ENCODE measurements at places on chromosomes 16 and 17.

DNA sequence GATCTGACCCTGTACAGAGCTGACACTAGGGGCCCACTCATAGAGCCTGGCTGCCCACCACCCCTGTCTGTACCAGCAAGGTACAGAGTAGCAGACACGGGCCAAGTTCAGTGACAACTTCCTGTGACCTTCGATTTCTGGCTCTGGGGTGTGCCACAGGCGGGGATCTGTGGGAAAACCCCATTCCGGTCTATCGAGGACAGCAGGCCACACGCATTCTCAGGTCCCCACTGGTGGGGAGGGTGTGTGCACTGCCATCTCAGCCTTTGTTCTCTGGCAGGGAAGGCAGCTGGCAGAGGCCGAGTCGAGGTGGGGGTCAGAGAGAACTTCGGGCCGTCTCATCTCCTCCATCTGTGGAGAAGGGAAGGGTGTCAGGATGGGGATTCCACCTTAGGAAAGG is 10.0 kb downstream of the NLE1 start:
- DNase-seq, result no peak

GRCh38 chr17:17348872-17349723 is 45.9 kb downstream of the NT5M start:
- DNase-seq, result no peak

GRCh38 chr17:69710926-69711325 is 296.4 kb downstream of the MAP2K6 start:
- DNase-seq, result no peak

DNA sequence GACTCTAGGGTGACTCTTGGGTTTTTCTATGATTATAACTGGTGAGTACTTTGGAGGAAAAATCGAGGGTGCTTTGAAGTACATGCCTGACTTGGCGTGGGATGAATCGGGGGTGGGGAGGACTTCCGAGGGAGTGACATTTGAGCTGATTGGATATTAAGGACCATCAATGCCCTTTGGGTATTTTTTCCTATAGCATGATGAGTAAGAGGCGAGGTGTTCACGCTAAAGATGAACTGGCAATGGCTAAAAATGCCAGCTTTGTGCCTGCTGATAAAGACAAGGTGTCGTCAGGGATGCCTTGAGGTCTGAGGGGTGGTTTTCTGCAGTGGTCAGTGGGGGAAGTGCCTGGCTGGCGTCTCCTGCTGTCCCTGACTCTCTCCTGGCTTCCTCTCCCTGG is 25.3 kb downstream of the USP43 start:
- DNase-seq, result no peak

- DNase-seq, result no peak
These were observed 29.8 kb downstream of the TTYH2 start for GRCh38 chr17:74243013-74243755.

- no peak for DNase-seq
These were observed 21.1 kb downstream of the PIPOX start for GRCh38 chr17:29063992-29064391.

DNA sequence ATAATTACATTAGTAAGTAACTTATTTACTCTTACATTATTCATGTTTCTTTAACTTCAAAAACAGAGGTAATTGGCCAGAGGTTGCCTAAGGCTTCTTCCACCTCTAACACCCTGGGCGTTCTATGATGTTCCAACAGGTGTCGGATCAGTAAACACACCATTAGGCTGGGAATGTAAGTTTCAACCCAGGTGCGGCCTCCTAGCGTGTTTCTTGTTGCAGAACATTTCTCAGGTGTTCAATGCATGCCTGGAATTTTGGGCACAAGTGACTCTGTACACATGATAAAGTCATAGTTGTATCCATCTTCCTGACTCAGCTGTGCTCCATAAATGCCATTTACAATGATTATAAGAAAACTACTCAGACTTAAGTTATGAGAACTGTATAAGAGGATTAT is 1.0 kb downstream of the KRTAP2-2 start:
- no peak for DNase-seq

DNA sequence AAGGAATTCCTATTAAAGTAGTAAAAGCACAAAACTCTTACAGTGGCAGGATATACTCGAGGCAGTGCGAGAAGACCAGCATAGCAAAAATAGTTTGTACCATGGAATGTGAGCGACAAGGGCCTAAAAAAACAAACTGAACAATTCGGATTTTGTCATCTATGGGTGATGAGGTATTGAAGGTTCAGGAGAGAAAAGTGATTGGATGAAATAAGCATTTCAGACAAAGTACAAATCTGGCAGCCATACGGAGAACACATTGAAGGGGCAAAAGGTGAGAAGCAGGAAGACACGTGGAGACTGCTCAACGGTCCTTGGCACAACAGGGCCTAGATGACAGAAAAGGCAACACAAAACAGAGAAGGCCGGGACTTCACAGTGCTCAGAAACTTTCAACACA is 22.5 kb downstream of the MYH10 start:
- no peak for DNase-seq

DNA sequence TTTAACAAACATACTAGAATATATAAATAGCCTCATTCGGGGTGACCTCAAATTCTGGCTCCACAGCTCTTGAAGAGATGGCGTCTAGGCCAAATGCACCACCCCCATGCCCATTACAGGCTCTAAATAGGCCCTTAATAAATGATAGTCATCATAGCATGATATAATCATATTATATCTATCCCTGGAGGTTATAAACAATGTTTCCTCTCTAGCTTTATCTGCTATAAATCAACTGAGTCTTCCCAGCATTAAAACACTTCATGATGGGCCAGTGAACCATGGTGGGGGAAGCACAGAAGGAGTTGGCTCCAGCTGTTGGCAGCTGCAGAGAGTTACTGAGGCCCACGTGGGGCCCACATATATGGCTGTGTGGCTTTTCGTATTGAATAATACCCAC is 214.9 kb upstream of the MPHOSPH6 start:
- no peak for DNase-seq

DNA sequence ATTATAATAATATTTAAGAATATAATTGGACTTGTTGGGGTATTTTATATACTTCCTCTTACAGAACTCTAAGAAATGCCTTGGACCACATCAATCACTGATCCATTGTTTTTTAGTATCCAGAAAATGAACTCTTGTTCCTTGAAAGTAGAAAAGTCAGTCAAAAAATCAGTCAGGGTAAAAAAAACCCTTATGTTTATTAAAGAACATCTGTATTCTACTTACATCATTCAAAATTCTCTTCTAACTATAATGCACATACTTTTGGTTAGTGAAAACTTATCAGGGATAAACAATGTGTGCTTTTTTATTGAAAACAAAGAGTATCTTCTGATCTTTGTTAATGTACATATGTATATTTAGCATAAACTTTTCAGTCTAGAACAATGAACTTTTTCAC is 23.5 kb upstream of the CDR2 start:
- DNase-seq, result no peak

DNA sequence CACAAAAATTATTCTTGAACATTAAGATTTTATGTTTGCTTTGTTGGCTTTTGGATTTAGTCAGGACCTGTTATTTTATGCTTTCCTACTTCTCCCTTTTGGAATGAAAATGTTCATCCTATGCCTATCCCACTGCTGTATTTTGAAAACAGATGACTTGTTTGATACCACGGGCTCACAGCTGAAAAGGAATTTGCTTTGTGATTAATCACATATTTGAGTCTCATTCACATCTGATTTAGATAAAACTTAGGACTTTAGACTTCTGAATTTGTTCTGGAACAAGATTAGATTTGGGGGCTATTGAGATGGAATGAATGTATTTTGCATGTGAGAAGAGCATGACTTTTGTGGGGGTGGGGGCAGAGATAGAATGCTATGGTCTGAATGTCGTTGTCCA is 1012.6 kb downstream of the CDH11 start:
- no peak for DNase-seq

GRCh38 chr17:40371261-40371929 is 6.9 kb upstream of the GJD3 start:
- DNase-seq, result no peak

DNA sequence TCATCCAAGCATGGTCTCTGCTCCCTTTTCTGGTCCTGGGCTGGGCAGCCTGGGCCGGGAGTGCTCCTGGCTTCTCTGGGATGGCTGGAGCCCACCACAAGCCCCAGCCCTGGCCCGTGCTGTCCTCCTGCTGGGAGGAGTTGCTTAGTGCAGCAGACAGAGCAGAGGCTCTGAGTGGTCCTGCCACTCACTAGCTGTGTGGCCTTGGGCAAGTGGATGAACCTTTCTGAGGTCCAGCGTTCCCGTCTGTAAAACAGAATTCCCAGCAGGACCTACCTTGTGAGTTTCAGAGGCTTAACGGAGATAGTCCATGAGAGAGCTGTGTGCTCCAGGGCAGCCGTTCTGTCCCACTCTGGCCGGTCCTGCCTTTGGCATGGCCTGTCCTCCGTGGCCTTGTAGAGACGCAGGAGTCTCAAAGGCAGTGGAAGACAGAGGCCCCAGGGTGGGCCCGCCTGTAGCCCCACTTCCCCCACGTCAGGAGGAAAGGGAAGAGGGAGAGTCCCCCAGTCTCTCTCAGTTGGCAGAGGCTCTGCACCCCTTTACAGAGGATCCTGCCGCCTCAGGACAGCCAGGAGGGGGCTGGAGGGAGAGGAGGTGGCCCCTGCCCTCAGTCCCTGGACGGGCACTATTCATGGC is 7.8 kb downstream of the MYO15B start:
- DNase-seq, result no peak

GRCh38 chr16:69917311-69917710 is 33.8 kb upstream of the CLEC18A start:
- no peak for DNase-seq

DNA sequence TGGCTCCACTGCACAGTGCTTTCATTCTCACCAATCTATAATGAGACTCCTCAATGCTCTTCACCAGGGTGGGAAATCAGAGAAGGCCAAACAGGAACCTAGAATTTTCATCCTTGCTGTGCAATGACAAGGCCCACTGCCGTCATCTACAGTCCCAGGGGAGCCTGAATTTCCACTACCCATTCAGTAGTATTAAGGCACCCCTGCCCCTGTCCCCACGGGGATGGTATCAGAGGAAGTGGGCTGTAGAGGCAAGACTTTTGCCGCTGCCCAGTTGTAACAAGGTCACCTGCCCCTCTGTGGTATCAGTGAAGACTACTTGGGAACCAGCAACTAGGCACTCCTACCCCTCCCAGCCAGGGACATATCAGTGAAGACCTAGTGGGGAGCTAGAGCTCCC is 104.5 kb downstream of the C16orf78 start:
- peak; percentile 1 for DNase-seq

- no peak for DNase-seq
These were observed 8.3 kb downstream of the CUEDC1 start for GRCh38 chr17:57946798-57947358.

DNA sequence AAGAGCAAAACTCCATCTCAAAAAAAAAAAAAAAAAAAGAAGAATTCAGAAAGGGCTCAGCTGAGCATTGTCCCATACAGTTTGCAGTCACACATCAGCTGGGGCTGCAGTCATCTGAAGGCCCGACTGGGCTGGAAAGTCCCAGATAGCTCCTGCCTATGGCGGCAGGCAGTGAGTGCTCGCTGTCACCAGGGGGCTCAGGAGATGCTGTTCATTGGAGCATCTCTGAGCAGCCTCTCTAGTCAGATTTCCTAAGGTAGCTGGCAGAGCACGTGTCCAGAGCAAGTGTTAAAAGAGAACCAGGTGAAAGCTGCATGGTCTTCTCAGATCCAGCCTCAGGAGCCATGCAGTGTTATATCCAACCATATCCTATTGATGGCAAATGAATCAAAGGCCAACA is 75.8 kb downstream of the WSCD1 start:
- no peak for DNase-seq

- DNase-seq, result no peak
These were observed 50.9 kb downstream of the IL21R start for GRCh38 chr16:27452569-27453493.
